ENCODE measurements at places on chromosomes 5 and 9.

- no peak for DNase-seq
Observed at GRCh38 chr5:52708463-52708862, 79.3 kb upstream of the ITGA1 start.

DNA sequence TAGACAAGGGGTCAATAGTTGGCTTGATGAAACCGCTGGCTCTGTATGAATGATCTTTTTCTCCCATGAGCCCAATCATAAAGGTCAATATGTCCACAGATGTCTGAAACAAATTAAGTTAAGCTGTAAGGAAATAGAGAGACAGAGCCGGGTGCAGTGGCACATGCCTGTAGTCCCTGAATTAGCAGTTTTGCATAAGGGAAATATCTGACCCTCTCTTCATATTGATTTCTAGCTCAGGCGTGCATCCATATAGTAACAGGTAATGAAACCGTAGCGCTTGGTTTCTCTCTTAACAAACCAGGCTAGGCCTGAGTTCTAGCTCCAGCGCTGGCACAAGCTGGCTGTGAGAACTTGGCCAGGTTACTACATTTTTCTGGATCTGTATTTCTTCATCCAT lies 118.1 kb upstream of the ERCC6L2 start:
- DNase-seq: no peak

DNA sequence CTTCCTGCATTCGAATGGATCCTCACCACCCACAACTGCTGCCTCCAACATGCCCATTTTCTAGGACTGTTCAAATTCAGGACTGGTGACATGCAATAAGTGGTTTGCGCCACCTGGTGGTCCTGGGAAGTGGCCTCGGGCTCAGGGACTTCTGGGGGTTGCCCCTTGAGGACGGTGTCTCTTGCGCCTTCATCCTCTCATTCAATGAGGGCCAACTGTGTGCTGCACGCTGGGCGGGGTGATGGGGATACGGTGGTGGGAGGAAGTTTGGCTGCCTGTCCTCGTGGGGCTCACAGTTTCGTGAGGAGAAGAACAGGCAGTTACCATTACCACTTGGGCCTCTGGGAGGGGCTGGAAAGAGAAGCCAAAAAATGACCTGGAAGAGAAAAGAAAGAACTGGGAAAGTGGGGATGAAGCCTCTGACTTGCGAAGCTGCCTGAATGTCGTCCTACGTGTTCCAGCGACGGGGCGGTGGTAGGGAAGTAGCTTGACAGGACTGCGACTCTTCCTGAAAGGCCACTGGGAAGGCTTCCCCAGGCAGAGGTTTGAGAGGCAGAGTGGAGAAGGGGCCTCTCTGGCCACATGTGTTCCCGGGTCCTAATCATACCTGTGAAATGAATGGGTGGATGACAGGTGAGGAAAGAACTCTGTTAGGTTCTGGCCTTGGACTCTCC lies 49.0 kb downstream of the PSD2 start:
- DNase-seq: peak; percentile 68

DNA sequence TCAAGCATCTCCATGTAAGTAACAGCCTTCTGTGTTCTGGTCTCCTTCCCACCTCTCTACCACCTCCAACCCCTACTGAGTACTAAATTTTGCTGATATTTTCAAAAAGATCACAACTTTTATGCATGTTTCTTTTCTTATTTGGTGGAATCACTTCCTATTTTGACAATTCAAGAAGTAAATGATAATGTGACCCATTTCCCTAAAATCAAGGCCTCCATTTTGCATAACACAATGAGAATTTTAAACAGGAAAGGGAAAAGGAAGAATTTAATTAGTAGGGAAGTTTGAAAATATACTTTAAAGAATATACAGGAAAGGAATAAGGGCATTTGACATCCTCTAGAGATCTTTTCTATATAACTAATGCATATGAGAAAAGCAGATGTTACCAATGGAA lies 212.9 kb upstream of the RASA1 start:
- DNase-seq: no peak

GRCh38 chr5:117255211-117256027 lies 680.8 kb upstream of the SEMA6A start:
- no peak for DNase-seq

- DNase-seq: no peak
Observed at GRCh38 chr9:89661956-89662717, 57.3 kb downstream of the GADD45G start.

DNA sequence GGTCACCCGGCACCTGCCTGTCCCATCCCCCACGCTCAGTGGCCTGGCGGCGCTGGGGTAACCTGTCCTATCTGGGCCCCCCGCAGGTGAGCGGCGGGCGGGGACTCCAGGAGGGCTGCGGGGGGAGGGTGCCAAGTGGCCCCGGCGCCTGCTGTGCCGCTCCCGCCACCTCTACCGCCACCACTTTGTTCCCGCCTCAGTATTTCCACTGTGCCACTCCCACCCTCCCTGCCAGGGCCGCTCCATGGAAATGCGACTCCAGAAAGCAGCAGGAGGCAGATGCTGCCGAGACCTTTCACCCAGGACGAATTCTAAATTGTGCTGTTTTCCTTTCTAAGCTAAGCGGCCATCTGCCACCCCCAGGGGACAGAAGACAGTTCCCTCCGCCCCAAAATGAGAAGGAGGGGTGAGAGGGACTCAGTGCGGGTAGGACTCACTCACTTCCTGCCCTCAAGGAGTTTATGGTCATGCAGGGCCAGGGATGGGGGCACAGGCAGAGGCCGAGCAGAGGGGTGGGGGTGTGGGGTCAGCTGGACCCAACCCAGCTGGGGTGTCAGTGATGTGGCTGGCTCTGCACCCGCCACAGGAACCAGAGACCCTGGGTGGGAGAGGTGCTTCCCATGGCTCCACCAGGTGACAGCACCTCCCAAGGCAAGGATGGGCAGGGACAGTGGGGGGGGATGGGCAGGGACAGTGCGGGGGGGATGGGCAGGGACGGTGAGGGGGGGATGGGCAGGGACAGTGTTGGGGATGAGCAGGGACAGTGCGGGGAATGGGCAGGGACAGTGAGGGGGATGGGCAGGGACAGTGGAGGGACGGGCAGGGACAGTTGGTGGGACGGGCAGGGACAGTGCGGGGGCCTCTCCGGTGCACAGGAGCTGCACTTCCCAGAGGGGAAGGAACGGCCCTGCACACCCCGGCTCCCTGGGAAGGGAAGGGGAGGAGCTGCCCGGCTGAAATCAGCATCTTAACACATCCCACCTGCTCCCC lies 17.8 kb downstream of the NOTCH1 start:
- DNase-seq: no peak

DNA sequence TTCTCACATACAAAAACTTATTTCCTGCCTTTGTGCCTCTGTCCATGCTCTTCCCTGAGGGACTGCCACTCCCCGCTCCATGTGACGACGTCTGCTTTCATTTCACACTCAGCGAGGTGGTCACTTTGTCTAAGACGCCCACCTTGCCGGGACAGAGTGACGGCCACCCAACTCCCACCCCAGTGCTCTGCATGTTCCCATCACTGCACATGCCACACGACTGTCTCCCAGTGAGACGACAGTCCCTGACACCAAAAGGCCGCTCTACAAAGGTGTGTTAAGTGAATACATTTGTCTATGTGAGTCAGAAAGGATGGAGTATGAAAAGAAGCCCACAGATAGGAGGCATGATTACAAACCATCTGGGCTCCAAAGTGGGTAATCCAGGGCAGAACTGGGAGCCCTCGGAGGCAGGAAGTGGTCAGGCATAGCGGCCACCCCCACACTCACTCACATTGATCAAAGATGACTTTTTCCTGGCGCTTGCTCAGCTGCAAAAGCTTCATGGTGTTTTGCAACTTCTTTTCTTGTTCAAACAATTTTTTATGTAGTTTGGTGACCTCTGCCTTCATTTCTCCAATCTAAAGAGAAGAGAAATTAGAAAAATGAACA lies 185.8 kb downstream of the CDK5RAP2 start:
- DNase-seq: peak; percentile 61

DNA sequence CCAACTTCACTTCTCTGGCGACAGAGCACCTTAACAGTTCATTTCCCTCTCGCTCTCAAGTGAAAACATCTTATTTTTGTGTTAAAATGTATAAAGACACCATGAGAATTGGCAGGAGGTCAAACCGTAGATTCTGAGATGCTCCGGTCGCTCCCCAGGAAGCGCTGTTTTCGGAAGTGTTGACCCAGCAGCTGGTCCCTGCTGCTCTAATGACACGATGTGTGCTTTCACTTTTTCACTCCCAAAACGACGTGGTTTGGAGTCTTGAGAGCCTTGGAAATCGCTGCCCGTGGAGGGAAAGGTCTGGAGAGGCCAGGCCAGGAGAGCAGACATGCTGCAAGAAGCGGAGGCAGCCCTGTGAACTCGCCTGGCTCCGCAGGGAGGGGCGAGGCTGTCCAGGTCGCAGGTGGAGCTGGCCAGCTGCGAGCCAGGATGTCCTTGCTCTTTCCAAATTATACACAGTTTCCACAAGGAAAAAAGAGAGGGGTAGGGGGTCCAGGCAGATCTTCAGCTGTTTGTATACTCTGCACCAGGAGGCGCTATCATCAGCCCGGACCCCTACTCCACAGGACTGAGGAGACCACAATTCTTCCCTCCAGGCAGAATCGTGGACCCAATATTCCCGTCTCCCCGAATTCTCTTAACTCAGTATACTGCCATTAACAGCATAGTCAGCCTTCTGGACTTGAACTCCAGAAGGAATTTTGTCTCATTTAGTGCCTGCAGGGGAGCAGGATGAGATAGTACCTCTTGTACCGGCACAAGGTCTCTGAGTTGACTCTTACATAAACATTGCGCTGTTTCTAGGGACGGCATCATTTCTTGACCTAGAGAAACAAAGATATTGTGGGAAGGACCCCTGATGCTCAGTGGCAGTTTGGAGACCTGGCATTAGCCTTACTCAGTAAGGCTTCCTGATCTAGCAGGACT lies 248.6 kb upstream of the ANKRD55 start:
- DNase-seq: no peak

- DNase-seq: no peak
Observed at GRCh38 chr5:109062664-109063063, 315.0 kb downstream of the FER start.

DNA sequence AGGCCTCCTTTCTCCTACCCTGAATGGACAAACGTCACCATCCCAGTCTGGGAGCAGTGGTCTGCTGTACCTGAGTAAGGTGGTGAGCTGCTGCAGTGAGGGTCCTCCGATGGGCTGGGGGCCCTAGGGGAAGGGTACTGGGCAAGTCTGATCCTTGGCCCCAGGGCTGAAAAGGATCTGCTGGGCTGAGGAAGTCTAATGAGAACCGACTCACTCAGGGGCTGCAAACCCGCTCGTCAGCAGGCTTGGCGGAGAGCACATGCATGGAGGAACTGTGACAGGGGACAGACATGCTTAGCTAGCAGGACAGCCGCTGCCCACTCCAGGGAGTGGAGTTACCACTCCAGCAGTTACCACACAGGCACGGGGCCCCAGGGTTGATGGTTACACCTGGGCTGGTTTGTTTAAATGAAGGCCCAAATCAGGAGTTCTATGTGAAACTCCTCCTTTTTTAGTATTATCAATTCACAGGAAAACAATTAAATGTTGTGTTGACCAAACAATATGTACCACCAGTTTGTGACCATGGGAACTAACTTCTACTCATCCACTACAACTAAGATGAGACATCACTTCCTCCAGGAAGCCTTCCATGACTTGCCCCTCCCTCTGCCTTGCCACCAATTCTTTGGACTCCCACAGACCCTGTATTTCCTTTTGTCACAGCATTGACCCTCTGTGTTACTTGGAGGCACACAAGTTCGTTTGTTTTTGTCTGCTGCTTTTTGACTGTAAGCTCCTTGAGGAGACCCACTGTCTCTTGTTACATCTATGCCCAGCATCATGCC lies 56.1 kb upstream of the CPLX2 start:
- no peak for DNase-seq

DNA sequence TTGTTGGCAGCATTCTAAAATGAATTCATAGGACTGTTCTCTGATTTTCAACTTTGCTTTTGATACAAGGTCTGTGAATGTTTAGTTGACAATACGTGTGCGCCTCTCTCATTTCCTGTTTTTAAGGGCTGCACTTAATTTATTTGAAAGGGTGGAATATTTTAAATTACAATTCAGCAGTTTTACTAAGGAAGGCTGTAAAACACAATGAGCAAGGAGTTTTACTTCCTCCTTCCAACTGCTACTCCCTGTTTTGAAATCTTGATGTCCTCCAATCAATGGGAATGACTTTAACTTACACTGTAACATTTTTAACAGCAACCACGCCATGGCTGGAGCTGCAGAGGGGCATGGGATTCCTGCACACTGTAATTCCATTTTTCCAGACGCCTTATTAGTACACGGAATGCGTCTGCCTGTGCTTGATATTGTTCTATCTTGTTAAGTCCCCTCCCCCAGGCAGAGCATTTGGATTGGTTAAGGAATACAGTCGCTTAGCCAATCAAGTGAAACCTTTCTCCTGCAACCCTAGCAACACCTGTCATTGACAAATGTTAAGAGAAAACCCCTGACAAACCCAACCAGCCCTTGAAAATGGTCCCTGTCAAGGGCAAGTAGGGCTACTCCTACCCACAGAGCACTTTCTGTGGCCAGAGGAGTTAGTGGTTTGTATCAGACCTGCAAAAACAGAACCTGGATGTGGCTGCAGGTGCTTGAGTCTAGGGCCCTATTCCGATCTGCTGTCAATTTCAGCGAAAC lies 12.5 kb upstream of the ZSWIM6 start:
- DNase-seq: no peak

DNA sequence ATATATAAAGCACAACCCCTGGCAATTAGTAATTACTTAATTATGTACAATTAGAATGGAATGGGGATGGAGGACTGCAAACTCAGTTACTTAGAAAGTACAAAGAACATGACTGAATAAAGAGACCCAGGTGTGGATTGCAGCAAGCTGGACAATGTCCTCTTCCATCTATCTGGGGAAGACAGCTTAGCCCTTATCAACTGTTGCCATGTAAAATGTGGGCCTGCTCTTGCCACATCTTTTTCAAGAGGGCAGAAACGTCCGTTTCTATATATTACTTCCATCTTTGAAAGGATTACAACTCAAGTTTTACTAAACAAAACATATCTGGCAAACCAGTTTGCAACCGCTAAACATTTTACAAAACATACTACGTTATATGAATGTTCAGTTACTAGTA lies 26.2 kb downstream of the GOLPH3 start:
- DNase-seq: no peak

- no peak for DNase-seq
Observed at GRCh38 chr5:11251247-11251646, 490.2 kb upstream of the DAP start.

GRCh38 chr9:6944093-6944551 lies 186.3 kb downstream of the KDM4C start:
- DNase-seq: no peak

DNA sequence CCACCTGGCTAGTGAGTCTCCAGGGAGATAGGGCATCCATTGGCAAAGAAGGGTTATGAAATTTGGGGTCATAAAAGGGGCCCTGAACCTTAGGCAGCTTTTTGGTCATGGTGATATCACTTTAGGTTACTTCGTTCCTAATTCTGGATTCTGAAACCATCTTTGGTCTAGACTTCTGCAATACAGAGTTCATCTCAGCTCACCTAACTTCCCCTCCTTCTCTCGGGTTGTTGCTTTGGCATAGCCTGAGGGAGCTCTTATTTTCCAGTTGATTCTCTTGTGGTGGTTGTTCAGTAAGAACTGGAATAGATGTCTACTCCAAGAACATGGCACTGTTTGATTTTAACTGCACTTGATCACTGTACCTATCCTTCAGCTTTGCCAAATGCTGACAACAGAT lies 148.9 kb upstream of the RUSC2 start:
- DNase-seq: no peak
